ENCODE measurements at places on chromosomes 1 and 21. TPM values are rescaled to one million over a fixed set of nuclear protein-coding genes. Genes with fewer than 3 reads are reported as not detected.

The CYYR1 gene
- total RNA-seq, result 12.6 TPM

The PLA2G4A gene
- 8.4 TPM for total RNA-seq

The FNDC7 gene
- total RNA-seq, result not detected

The CFHR5 gene
- not detected for total RNA-seq

The ATP1A2 gene
- total RNA-seq, result 144 TPM

The KRTAP20-1 gene
- not detected for total RNA-seq

DNA sequence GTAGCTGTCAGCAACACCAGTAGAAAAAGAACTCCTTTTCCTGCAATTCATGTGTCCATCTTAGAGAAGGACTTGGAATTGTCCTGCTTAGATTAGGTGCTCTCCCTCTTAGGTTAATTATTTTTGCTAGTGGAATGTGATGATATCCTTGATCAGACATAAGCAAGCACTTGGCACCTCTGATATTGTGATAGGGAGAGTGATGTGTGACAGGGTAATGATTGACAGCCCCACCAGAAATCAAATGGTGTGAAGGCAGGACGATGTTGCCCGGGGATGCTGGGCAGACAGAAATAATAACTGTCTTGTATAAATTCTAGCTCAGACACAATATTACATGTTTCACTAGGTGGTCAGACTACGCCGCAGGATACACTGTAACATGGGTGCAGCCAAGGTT is 4.4 kb downstream of the TYW3 start:
- DNase-seq, result no peak

DNA sequence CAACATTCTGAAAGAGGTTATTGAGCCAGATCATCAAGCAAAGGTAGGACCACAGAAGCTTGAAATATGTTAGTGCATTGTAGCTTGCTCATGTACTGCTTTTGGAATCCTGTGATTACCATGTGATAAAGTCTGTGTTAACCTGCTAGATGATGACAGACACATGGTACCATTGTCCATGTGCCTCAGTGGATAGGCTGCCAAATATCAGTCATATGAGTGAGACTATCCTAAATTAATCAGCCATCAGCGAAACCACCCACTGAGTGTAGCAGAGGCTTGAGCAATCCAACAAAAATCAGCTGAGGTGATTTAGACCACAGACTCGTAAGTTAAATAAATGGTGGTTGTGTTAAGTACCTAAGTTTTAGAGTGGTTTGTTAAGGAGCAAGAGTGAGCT is 32.7 kb upstream of the CRB1 start:
- peak; percentile 1 for DNase-seq

DNA sequence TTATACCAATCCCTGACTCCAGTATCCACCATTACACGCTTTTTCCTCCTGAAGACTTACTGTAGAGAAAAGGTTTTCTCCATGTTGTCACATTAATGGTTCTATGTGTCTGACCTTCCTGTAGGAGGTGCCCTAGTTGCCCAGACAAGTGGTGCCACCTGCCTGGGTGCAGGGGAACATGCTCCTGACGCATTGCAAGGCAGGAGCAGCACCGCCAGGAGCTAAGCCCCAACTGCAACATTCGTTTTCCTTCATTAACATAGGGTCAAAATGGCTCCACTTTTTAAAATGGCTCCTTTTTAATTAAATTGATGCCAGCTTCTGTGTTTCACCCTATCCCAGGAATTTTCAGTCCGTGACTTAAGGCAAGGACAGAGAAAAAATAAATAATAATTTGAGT is 220.1 kb upstream of the SAMSN1 start:
- no peak for DNase-seq

DNA sequence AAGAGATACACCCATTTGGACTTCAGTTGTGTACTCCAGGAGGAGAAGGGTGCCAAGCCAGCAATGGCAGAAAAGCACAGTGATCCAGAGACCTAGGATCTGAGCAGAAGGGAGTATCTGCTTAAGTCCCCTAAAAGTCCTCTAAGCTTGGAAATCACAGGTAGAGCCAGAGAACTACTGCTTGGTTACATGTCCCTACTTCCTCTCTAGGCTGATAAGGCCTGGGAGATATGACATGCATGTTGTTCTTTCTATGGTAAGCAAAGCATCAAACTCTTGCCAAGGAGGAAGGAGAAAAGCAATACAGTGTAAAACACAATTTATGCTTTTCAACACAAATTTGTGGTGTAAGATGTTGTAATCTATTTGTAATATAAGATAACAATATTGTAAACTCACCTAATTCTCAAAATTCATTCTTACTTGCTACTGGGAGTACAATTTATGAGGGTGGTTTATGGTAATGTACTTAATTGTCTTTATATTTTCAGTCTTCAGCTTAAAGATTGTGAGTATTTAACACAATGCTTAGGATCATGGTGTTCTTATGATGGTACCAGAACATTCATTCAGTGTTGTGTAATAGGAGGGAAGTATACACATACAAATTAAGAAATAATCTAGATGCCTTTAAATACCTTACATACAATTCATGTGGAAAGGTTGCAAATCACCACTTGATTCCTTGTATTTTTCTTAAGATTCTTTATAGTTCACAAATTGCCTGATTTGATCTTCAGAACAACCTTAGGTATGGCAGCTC is 49.1 kb upstream of the GNG12 start:
- no peak for DNase-seq

DNA sequence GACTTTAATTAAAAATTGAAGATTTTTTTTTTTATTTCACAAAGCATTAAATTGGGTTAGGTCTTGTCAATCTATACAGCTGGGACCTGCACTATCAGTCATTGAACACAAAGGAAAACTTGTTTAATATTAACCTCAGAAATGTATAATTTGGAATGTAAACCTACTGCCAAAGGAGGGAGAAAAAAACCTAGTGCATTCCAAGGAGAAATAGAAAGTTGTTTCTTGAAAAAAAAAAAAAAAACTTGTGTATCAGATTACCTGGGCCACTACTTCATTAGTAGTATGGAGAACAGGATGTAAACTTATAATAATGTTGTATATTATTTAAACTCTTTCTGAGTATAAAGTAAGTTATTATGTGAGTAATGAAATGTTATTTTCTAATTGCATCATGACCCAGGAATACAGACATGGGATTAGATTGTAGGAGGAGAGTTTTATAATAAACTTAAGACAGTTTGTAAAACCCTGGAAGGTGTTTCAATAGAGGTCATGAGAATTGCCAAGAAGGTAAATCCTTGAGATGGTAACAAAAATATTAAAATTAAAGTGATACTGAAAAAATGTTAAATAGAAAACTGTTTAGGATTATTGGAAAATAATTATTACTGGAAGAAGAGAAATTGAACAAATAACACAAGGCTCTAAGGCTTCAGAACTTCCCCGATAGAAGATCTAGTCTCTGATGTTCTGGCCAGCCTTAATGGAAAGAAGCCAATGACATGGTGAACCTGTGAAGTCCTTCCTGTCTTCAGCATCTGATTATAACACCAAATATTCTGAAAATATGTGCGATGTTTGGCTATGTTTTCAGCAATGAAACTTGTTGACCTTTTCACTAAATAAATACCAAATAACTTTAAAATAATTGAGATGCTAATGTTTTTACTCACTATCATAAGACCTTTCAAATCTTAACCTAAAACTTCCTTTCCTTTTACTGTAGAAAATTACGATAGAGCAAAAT is 412.8 kb upstream of the LYPLAL1 start:
- no peak for DNase-seq

DNA sequence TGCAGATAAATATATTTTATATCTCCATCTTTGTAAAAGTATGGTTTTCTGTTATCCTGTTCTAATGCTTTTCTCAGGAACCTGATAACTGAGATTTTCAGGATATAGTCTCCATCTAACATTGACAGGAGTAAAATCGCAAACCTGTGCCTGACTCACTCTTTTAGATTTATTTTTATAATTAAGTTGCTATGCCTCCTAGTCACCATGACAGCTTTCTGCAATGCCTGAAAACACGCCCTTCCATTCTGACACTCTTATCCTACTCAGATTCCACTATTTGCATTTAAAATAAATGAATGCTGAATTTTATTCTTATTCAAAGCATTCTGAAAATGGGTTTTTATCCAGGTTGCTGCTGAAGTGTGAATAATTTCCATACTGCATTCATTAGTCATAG is 62.8 kb downstream of the RGS21 start:
- no peak for DNase-seq

GRCh38 chr1:201585093-201585483 is 46.2 kb downstream of the NAV1 start:
- no peak for DNase-seq

- no peak for DNase-seq
Observed at GRCh38 chr21:35134309-35134708, 85.2 kb upstream of the RUNX1 start.

GRCh38 chr1:178552856-178553255 is 39.9 kb downstream of the TEX35 start:
- DNase-seq, result no peak

- peak; percentile 35 for DNase-seq
Observed at GRCh38 chr1:165887877-165888551, 60.6 kb downstream of the UCK2 start.

- DNase-seq, result no peak
Observed at GRCh38 chr1:157487504-157487903, 64.8 kb downstream of the FCRL5 start.

GRCh38 chr1:30325085-30325935 is 398.1 kb downstream of the MATN1 start:
- no peak for DNase-seq

GRCh38 chr21:26447932-26448475 is 125.1 kb downstream of the CYYR1 start:
- peak; percentile 31 for DNase-seq

GRCh38 chr1:19312782-19313635 is 883 bp downstream of the SLC66A1 start:
- no peak for DNase-seq

DNA sequence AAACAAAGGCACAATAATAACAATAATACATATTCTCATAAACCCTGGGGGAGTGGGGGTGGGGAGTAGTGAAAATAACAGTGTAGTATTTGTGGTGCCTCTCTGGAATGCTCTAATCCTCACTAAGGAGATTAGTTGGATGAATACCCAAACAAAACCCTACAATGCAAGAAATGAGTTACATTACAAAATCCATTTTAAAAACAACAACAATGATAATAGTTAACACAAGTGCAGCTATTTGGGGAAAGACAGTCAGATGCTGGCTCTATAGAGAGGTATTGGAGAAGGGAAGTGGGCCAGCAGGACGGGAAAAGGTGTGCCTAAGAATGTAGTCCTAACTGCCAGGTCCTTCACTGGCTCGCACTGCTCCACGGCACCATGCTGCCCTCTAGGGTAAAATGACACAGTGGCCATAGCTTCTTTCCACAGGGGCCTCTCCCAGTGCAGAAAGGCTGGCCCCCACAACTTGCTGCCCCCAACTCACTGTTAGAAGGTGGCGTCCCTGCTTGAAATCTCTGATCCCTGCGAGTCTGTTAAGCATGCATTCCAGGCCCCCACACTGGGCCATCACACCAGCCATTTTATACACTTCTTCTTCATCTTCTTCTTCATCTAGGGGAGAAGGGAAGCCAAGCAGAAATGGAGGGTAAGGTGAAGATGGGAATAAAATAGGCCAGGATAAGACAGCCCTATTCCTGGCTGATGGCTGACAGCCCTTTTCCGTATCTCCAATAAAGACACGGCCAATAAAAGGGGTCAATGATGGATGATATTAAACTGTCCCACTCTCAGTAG is 113.8 kb downstream of the UBR4 start:
- peak; percentile 41 for DNase-seq
